ENCODE measurements at places on chromosomes 6 and 20.
A peak's percentile ranks its signal among the peaks of the same experiment; 100 is the strongest.

GRCh38 chr6:37369321-37370201 lies 15.8 kb downstream of the RNF8 start:
- DNase-seq = no peak

- peak; percentile 15 for DNase-seq
These were observed 1.3 kb upstream of the LRRC1 start for GRCh38 chr6:53793318-53794136.

DNA sequence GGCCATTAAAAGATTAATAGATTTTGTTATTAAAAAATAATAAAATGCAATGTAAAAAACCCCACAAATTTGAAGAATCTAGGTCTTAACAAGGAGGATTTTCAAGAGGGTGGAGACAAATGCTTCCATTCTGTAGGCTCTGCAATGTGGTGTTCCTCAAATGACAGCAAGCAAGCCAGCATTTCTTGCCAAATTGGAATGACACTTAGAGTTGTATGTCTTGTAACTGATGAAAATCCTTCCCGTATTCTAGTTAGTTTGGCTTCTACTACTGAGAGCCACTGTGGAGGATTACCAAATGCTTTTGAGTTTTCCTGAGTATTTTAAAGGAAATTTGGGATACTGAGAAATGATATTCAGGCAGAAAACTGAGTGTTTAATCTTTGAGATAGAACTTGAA lies 1225.5 kb upstream of the CITED2 start:
- DNase-seq = no peak

DNA sequence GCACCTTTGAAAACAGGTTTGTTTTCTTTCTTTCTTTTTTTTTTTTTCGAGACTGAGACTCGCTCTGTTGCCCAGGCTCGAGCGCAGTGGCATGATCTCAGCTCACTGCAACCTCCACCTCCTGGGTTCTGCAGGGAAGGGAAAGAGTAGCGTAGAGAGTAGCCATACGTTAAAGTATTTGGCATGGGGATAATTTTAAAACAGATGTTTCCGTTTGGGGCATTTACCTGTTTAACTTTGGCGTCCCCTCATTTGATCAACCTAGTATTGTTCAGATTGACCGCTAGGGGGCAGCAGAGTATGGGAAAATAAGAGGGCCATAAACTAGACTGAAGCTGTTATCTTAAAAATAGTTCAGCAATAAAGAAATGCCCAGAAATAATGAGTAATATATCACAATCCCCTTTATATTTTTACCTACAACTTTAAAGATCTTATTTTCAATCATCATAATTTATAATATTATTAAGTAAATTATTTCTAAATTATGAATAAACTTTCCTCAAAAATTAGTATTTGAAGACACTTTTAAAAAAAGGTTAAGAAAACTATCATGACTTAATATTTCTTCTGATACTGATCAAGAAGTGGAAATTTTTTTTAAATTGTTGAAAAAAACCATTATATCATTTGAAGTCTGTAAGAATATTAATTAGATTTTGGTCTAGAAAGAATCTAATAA lies 7.6 kb upstream of the TAAR9 start:
- DNase-seq = peak; percentile 54

DNA sequence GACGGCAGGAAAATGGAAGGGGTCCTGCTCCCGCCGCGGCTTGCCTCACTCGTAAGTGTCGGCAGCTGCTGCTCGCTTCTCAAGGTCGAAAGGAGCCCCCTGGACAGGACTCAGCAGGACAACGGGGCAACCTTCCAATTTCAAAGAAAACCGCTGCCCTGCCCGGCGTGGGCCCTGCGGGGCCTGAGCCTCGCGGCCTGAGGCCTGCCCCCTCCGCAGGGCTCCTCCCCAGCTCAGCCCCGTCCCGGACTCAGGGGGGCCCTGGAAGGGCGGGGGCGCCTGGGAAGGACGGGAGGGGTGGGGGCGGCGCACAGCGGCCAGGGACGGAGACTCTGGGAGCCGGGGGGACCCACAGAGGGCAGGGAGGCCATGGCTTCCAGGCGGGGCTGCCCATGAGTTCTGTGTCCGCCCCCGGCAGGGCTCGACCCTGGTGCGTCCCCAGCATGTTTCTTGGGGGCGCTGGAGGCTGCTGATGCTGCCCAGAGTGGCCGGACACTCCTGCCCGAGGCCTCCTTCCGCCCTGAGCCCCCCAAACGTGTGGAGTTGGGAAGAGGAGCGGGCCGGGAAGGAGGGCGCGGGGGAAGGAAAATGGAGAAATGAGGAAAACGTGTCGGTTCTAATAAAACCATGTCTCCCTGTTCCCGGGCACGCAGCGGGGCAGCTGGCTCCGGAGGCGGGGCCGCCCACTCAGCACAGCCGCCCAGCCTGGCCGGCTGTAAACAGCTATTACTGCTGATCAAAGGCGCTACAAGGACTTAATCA lies 114.6 kb downstream of the DLL1 start:
- DNase-seq = no peak

DNA sequence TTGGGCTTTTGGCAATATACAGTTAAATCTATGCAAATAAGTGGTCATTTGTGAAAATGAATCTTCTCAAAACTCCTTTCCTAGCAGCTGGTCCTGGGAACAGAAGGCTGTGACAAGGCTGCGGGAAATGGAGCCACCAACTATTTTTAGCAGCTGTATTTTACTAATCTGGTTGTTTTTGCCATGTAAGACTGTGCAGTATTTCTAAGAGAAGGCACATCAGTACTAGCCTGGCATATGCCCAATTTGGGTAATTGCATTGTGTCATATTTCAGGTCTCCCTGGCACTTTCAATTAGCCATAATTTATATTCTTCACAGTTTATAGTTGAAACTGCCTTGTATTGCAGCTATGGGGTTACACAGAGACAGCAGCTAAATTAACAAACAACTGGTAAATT lies 109.6 kb downstream of the MANEA start:
- no peak for DNase-seq

GRCh38 chr20:62624719-62625453 lies 17.4 kb upstream of the SLCO4A1 start:
- peak; percentile 67 for DNase-seq

DNA sequence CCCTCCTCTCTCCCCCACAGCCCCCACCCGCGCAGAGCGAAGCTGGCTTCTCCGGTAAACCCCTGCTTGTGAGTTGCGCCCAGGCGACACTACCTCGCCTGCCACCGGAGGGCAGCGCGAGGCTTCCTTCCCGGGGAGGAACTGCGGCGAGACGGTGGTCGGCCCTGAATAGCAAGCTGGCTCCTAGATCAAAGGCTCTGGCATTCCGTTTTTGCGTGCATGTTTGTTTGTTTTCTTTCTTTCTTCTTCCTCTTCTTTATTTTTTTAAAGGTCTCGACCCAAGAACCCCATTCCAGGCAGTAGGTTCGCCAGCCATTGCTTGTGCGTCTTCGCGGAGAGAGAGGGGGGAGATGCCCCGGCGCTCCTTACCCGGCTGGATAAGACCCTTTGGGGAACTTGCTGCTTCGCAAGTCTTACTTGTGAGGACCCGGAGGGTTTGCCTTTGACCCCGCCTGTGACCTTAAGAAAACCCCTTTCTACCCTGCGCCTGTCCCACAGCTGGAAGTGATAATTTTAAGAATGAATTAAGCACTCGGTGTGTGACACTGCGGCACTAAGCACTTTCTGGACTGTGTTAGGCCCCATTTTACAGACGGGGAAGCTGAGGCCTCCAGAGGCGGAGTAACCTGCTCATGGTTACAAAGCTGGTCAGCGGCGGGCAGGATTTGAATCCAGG lies 92.7 kb upstream of the SIRPA start:
- DNase-seq = peak; percentile 73

DNA sequence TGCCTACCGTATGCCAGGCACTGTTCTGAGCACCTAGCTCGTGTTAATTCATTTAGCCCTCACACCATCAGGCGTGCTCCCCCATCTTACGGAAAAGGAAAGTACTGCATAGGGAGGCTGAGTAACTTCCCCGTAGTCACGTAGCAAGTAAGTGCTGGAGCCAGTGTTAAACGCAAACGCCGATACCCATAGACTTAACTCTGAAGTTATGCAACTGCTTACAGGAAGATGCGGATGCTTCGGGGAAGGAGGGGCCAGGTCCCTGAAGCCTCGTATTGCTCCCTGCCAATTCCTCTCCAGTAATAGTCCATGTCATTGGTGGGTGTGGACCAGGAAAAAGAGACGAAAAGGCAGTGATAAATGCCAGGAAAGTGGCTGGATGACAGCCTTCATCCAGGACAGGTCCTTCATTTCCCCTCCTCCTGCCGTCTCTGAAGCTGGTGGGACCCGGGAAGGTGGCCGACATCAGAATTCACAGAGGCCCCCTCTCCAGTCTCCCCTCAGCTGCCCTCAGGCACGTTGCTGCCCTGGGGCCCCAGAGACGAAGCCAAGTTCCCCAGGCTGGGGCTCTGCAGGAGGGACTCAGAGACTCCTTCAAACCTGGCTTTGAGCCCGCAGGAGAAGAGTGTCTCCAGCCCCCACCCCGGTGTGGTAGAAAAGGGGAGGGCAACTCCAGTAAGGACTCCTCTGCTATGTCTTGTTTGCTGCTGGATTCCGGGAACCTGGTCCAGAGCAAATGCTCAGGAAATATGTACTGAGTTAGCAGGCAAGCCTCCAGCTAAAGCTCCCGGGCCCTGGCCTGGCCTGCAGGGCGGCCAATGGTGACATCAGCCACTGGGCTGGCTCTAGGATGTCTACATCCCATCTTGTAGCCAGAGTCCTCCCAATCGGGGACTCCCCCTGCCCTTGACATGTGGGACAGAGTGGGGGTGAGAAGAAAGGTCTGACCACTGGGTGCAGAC lies 37.8 kb downstream of the RAB44 start:
- peak; percentile 83 for DNase-seq

GRCh38 chr6:119328254-119328653 lies 21.3 kb downstream of the MAN1A1 start:
- DNase-seq = no peak

DNA sequence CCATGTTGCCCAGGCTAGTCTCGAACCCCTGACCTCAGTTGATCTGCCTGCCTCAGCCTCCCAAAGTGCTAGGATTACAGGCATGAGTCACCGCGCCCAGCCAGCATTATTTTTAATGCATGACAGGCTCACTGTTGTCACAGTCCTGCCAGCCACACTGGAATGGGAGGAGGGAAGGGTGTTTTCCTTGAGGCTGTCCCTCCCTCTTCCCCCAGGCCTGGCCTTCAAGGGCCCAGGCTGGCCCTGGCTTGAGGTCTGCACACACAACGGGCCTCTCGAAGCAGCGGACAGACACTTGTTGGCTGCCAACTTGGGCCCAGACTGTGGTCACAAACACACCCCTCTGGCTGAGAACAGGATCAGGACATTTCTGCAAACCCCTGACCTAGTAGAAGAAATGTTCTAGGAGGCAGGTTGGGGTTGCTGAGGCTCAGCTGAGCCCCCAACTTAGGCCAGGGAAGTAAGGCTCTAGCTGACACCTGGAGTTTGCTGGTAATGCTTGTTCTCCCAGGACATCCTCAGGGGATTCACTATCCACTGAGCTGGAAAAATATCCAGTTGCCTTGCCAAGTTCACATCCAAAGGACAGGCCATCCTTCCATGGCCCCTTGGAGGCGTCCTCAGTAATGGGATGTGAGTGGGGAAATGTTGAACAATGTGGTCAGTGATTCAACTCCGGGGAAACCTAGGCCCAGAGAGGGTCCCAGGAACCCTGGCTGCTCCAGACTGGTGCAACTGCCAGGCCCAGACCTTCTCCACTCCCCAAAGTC lies 9.9 kb downstream of the SNTA1 start:
- DNase-seq = no peak

DNA sequence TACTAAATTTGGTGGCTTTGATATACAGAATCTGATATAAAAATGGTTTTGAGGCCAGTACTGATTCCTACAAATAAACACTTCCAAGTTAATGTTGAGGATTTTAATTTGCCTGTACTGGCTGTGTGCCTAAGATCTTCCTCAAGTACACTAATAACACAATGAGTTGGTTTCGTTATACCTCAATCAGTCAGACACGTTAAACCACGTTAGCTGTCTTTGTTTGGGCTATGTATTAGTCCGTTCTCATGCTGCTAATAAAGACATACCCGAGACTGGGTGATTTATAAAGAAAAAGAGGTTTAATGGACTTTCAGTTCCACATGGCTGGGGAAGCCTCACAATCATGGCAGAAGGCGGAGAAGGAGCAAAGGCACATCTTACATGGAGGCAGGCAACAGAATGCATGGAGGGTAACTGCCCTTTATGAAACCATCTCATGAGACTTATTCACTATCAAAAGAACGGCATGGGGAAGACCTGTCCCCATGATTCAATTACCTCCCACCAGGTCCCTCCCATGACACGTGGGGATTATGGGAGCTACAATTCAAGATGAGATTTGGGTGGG lies 46.2 kb downstream of the NT5E start:
- DNase-seq = no peak

- DNase-seq = no peak
These were observed 3.4 kb downstream of the HSPA1B start for GRCh38 chr6:31830886-31831335.

DNA sequence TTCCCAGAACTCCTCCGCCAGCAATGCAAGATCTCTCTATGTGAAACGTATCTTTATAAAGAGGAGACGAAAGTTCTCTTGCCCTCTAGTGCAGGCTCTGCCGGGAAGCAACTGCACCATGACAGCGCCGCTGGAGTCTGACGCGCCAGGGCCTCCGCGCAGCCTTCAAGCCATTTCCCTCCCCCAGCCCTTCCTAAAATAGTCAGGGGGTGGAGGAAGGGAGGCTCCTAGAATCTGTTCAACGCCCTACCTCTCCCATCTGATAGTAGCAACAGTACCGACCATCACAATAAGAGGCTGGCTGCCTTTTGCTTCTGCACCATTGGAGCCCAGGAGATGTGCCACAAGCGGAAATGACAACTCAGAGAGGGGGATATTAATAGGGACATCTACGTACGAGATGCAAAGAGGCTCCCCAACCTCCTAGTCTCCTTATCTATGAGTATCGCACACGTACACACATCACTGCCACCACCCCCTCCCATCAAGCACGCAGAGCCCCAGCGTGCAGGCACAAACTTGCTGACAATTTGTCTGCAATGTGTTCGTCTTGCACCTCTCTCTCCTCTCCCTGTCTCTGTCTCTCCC lies 1.0 kb downstream of the SYNE1 start:
- no peak for DNase-seq
